Umbilical cord (tissue), 2 donors: ENCODE measurements at places on chromosomes 16 and 17. TPM values are rescaled to one million over a fixed set of nuclear protein-coding genes. Genes with fewer than 3 reads are reported as not detected.

The HES7 gene
- total RNA-seq = not detected

The IGF2BP1 gene
- total RNA-seq = 9.4 TPM

DNA sequence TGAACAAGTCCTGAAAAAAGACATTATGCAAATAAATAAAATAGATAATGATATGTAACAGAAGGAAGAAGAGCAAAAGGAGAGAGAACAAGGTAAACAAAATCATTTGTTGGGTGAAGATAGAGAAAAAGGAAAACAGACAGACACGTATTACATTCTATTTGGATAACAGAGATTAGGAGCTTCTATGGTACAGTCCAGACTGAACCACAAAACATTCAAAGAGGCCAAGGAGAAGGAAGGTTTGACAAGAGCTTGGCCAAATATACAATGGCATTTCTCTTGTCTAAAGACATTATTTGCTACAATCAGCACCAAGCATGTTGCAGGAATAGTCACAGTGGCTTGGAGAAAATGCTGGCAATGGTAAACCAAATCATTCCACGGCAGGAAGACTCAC is 29.2 kb downstream of the SMG6 start:
- no peak for DNase-seq

DNA sequence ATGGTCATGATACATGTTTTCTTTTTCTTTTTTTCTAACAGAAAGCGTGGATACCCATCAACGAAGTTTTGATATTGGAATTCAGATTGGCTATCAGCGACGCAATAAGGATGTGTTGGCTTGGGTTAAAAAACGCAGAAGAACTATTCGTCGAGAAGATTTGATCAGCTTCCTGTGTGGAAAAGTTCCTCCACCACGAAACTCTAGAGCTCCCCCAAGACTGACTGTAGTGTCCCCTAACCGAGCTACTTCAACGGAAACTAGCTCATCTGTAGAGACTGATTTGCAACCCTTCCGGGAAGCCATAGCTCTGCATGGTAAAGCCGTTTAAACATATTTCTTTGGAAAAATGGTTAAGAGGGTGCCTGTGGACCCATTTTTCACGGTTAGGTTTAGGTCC is 11.5 kb downstream of the HAPSTR1 start:
- DNase-seq = no peak

DNA sequence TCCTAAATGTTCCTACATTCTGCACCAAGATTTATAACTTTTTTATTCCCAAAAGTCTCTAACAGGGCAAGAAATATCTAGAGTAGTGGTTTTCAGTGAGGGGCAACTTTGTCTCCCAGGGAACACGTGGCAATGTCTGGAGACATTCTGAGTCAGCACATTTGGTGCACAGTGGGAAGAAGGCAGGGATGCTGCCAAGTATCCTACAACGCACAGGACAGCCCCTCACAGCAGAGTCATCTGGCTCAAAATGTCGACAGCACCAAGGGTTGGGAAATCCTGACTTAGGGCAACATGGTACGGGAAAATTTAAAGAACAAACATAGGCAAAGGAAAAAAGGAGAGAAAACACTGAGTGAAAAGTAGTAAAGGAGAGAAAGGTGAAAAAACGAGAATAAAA is 61.8 kb downstream of the SMG6 start:
- no peak for DNase-seq
